ENCODE measurements at places on chromosomes 2 and 18.

GRCh38 chr2:241200822-241201395 lies 12.4 kb downstream of the ANO7 start:
- DNase-seq: no peak

GRCh38 chr2:240814280-240814679 lies 5.7 kb downstream of the KIF1A start:
- DNase-seq: no peak

GRCh38 chr2:155157711-155158110 lies 459.2 kb downstream of the KCNJ3 start:
- DNase-seq: no peak

DNA sequence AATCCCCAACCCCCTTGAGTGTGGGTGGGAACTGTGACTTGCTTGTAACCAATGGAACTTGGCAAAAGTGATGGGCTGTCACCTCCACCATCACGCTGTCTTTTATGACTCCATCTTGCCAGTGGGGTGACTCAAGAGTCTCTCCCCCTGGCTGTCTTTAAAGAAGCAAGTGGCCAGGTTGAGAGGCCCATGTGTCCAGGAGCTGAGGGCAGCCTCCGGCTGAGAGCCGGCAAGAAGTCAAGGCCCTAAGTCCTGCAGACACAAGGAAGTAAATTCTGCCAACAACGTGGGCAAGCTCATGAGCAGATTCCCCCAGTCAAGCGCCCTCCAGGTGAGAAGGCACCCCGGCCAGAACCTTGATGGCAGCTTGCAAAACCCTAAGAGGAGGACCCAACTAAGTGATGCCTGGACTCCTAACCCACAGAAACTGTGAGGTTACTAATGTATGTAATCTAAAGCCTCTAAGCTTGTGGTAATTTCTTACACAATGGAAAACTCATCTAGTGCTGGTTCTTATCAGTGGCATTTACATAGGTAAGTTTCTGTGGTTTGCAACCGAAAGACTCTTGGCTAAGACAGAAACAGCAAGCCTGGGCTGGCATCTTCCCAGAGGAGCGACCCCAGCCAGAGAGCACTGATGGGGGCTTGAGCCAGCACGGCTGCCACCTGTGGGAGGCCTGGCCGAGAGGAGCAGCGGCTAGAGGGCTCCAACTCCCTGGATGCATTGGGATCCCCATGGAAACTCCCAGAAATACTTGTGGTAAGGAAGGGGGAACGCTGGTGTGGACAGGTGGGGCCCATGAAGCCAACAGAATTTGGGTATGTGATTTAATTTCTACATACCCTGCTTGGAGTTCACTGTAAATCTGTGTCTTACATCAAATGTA lies 49.3 kb downstream of the CIB4 start:
- no peak for DNase-seq

GRCh38 chr2:212532585-212532984 lies 6.0 kb downstream of the ERBB4 start:
- DNase-seq: no peak

DNA sequence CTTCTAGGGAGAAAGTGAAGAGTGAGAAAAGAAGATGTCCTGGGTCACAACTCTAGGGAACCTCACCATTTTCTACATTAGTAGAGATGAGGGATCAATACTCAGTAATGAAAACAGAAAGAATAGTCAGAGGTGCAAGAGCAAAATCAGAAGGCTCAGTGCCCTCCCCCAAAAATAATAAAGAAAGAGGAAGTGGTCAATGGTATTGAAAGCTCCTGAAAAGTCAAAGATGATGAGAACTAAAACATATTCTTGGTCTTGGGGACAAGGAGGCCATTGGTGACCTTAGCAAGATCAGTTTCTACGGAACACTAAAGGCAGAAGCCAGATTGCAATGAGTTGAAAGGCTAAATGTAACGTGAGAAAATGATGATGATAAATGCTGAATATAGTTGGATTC lies 24.5 kb upstream of the MYO1B start:
- DNase-seq: no peak

GRCh38 chr2:29864988-29865387 lies 56.4 kb downstream of the ALK start:
- DNase-seq: no peak

DNA sequence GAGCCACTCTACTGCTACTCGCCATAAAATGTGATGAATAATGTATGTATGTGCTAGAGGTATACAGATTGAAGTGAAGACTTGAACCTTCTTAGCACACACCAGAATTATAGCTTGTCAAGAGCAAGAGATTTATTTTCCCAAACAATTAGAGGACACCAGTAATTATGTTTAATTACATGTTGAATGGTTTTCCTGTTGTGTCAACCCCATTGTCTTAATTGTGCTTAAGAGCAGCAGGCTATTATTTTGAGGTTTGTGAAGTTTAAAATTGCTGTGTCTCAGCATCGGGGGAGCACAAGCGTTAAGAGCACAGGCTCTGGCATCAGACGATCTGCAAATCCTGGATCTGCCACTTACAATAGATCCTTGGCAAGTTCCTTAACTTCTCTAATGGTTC lies 29.0 kb downstream of the KIF5C start:
- DNase-seq: no peak

DNA sequence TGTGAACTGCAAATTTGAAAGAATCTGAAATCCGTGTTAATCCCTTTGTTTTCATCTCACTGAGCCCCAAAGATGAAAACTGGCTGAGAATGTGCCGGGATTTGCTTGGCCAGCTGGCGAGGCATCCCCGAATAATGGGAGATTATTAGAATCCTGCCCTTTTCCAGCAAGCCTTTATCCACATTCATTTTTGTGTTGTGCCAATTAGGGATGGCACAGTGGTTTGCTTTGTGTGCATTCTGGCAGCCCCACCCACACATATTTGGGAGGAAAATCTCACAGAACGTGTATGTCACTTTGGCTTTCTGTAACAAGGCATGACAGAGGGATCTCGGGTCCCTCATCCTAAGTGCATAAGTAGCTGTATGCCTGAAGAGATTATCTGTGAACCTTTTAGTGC lies 405.8 kb upstream of the FAM98A start:
- DNase-seq: no peak

Data from activated T-helper 1 cell treated with anti-CD3 and anti-CD28 coated beads, Interleukin-2, amount 50 U/mL, for 16 hours (primary cell).